ENCODE measurements at places on chromosomes 13 and 19.

- no peak for DNase-seq
These were observed 247.9 kb downstream of the KLF5 start for GRCh38 chr13:73306688-73307087.

DNA sequence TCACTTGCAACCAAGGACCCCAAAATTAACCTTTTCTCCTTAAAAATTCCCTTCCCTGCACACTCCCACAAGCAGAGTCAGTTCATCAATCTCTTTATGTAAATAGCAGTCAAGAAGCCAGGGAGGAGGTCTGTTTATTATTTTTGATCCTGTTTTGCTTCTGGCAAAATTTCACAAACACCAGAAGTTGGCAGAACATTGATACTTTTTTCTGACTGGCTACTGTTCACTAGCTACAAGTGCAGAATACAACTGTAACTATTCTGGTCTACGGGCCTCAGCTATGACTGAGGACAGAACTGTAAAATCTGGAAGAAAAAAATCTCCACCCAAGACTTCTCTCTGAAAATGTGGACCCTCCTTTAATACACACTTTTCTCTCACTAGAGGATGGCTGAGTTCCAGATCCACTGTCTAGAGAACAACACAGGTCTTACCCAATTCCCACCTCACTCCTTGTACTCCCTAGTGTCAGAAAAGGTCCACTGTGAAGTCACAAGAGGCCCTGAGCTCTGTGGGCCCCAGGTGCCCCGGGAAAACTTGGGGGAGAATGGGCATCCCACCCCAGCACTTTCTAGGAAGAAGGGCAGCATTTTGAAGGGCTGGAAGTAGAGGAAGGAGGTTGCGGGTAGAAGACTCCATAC, 14.5 kb downstream of the STARD13 start:
- no peak for DNase-seq

- DNase-seq: no peak
These were observed 716 bp upstream of the ZNF420 start for GRCh38 chr19:37077501-37077933.

DNA sequence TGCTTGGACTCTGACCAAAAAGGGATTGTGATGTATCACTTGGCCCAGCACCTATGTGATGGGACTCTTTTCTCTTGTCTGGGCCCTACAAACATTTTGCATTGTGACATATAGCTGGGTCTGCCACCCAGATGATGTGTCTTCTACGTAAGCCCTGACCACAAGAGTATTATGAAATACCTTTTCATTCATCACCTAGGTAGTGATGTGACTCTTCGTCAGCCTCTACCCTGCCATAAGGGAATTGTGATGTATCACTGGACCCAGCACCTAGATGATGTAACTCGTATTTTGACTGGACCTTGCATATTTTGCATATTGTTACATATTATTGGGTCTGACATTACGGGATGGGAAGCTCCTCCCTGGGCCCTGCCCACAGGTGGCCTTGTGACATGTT, 29.7 kb upstream of the ZNF681 start:
- no peak for DNase-seq

DNA sequence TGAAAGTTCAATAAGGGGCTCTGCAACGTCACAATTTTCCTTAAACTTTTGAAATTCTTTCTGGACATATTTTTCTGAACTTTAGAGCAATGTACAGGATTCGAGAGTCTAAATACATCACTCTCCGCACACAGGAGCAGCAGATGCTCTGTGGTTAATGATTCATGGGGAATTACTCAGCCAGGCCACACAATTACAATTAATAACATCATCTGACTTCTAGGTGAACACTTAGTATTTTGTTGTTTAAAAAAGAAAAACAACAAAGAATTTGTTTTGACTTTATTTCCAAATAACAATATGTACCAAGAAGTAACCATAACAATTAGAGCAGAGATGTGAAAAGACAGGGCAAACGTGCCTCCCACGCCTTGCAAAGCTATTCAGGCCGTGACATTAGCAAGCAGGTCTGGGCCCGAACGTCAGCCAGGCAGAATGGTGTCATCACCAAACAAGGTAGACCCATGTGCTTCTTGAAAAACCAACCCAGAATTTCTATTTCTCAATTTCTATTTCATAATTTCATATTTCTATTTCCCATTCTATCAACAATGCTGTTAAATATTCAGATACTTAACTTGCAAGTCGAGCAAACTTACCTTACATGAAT, 236.3 kb downstream of the COL4A1 start:
- no peak for DNase-seq

- DNase-seq: peak; percentile 87
These were observed 57.6 kb upstream of the ZNF507 start for GRCh38 chr19:32287811-32288227.

DNA sequence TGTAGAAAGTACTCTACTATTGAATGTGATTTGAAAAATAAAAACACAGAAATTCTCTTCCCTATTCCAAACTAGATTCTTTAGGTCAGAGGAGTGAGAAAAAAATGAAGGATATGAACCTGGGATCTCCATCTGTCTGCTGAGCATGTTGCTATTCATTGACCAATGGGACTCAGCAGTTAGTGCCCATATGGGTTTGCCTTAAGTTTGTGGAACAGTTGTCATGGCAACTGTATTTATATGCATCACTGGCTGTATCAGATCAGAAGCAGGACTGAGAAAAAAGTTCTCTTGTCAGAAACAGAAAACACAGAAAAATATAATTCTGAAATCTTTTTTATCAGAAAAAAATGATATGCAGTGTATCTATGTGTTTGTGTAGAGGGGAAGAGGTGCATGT, 73.3 kb upstream of the ATXN8OS start:
- no peak for DNase-seq

DNA sequence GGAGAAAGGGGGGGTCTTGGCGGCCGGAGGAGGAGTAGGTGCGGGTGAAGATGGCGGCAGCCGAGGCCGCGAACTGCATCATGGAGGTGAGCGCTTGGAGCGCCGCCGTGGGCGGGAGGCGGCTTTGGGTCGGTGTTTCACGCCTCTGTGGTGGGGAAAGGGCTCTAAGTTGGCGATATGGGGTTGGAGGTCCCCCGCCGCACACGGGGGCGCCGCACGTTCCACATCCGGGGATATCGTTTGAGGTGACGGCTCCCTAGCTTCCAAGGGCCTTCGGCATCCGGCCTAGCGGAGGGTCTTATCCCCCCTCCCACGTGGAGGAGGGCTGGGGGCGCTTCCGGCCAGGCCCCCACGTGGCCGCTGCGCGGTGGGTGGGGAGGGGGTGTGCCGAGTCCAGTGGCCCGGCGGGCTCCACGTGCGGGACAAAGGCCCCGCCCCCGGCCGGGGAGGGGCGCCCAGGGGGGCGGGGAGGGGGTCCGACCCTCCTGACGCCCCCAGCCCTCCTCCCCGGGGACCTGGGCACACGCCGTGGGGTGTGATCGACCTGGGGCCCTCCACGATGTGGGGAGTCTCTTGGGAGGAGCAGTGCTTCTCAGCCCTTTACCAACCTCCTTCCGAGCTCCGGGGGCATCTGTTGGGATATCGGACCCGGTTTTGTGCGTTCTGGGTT, at the start of gene PRMT1:
Gene PRMT1, plus strand, starts transcription at position 41 of the 670 bp plus-strand sequence. Its CDS starts 10 bp downstream, at position 51.
- peak; percentile 63 for DNase-seq

DNA sequence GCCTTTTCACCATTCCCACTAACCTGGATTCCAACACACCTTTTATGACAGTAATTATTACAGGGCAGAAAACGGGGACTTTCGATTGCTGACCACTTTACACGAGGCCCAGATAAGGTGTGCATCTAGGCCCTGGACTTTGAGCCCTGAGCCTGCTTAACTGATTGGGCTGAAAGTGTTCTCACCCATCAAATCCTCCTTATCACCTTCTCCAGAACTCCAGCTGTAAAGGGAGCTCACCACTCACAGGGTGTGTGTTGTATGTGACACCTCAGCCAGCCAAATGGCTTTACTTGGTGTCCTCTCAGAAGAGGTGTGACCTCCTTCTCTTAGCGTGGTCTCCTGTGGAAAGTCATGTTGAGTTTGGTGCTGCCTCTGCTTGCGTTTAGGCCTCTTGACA, 36.5 kb downstream of the SIPA1L3 start:
- no peak for DNase-seq

DNA sequence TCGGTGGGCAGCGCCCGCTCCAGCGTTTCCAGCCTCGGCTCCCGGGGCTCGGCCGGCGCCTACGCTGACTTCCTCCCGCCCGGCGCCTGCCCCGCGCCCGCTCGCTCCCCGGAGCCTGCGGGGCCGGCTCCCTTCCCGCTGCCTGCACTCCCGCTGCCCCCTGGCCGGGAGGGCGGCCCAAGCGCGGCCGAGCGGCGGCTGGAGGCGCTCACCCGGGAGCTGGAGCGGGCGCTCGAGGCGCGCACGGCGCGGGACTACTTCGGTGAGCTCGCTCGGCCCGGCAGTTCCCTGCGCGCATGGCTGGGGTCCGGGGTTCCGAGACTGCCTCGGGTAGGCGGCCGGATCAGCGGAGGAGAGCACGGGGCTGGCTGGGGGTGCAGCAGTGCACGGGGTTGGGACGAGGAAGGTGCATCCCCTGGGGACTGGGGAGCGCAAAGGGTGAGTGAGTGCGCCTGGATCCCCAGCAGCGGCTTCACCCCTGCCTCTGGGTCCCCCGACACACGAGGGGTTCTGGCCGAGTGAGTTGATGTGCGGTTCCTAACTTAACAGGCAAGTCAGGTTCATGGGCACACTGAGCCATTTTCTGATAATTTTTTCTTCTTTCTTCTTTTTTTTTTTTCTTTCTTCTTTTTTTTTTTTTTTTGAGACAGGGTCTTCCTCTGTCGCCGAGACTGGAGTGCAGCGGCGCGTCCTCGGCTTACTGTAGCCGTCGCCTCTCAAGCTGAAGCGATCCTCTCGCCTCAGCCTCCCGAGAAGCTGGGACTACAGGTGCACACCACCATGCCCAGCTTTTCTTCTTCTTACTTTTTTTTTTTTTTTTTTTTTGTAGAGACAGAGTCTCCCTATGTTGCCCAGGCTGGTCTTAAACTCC, 1.1 kb downstream of the WTIP start:
- DNase-seq: peak; percentile 63

DNA sequence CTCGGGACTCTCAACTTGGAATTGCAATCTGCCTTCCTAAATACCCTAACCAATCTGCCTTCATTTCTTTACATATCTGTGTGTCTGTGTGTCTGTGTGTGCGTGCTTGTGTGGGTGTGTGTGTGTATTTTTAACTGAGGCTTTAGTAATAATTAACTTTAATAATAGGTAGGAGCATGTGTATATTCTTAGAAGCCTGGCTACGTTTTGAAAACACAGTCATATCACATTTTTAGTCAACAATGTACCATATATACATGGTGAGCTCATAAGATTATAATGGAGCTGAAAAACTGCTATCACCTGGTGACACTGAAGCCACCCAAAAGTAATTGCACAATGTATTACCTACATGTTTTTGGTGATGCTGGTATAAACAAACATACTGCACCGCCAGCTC, 65.4 kb upstream of the ATXN8OS start:
- DNase-seq: no peak

DNA sequence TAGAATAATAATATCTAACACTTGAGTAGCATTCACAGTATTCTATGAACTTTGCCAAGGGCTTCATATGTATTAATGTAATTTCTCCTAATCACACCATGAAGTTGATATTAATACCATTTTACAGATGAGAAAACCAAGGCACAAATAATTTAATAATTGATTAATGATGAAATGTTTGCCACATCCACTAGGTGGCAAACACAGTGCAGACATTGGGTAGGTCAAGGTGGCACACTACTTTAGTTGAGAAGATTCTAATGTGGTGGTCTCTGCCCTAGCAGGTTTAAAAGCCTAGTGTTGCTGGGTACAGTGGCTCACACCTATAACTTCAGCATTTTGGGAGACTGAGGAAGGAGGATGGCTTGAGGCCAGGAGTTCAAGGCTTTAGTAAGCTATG, 412.4 kb downstream of the SUCLA2 start:
- no peak for DNase-seq

GRCh38 chr19:47631681-47632446, 22.9 kb downstream of the BICRA start:
- no peak for DNase-seq

- DNase-seq: no peak
These were observed 65.7 kb downstream of the ZNF536 start for GRCh38 chr19:30437869-30438268.

- no peak for DNase-seq
These were observed 469 bp downstream of the ABHD17A start for GRCh38 chr19:1884719-1885334.

- DNase-seq: no peak
These were observed 1264.6 kb downstream of the PCDH9 start for GRCh38 chr13:65965501-65965900.

GRCh38 chr19:2394054-2394441, 33.3 kb downstream of the TIMM13 start:
- DNase-seq: no peak

DNA sequence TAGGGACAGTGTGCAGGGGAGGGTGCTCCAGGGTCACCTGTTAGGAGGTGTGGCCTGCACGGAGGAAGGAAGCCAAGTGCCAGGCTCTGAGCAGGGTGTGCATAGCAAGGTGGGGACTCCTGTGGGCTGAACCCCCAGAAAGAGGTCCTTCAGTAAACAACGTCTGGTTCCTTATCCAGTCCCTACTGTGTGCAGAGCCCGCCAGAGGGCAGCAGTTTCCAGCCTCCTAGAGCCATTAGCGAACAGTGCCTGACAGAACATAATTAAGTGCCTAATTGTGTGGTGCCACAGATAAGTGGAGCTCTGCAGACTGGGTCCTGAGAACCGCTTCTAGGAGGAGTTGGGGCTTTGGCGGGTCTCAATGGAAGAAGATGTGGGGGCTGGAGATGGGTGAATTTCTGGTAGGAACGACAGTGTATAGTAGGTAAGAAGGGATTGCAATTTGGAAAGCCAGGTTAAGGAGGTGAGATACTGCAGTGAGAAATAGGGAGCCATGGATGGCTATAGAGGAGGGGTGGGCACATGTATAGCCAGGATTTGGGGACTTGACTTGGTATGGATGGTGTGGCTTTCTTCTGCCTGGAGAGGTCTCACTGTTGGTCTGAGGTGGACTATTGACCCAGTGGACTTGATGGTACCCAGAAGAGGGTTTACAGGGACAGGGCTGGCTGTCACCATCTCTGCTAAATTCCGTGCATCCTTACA, 323.1 kb downstream of the ZNF536 start:
- peak; percentile 72 for DNase-seq

GRCh38 chr19:5880604-5881078, 10.3 kb upstream of the FUT5 start:
- DNase-seq: peak; percentile 29

- no peak for DNase-seq
These were observed 4.2 kb upstream of the PLAUR start for GRCh38 chr19:43674183-43674582.

GRCh38 chr13:61695147-61695546, 279.5 kb upstream of the PCDH20 start:
- DNase-seq: no peak

DNA sequence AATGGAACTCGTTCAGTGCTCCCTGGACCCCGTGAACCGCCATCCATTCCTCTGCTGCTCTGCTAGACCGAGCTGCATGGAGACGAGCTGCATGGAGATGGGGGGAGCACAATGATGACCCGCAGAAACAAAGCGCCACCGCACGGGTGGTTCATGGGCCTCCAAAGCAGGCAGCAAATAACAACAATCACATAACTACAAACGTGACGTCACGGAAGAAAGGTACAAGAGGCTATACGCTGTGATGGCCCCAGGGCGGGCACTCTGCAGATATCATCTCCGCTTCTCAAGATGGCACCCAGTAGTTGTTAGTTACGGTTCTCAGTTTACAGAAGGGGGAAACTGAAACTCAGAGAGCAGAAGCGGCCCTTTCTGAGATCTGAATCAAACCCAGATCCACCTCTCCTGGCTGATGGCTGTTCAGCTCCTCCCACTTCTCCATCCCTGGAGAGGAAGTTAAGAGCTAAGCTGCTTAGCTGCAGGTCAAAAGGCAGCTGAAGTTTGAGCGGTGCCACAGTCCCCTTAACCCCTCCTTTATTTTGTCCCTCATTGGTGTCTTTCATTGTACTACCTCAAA, 1.7 kb downstream of the ATP13A1 start:
- no peak for DNase-seq
